HCT116 (cell line): ENCODE measurements at places on chromosomes 7 and 10. TPM values are rescaled to one million over a fixed set of nuclear protein-coding genes. Genes with fewer than 3 reads are reported as not detected.

DNA sequence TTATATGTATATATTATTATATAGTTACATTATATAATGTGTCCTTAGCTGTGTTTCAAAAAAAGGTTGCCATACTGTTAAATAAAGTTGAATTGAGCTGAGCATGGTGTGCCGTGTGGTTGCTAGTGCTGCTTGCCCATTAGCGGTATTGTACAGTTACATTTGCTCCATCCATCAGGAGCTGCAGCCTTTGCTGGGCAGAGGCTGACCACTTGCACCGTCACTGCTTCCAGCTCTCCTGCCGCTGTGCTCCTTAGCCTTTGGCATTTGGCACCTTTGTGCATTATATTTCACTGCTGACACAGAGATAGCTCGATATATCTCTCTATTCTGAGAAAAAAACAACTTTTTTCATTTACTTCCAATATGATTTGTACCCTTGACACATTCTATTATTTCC lies 372.2 kb downstream of the PHTF2 start:
- DNase-seq = no peak
- no peaks in the 10 kb centered on the region for H3K36me3 ChIP-seq
- H3K4me3 ChIP-seq = no peak overlapping the region
- no peaks in the 10 kb centered on the region for H3K4me1 ChIP-seq

GRCh38 chr10:71133710-71134686 lies 78.4 kb upstream of the UNC5B start:
- no peaks in the 10 kb centered on the region for H3K4me1 ChIP-seq
- no peak overlapping the region for H3K4me3 ChIP-seq
- H3K36me3 ChIP-seq = no peaks in the 10 kb centered on the region
- peaks cover 16% of the 10 kb centered on the region; the same call in 1 of the 2 replicates for H3K27me3 ChIP-seq

GRCh38 chr7:112572669-112573301 lies 92.0 kb downstream of the LSMEM1 start:
- H3K36me3 ChIP-seq = no peaks in the 10 kb centered on the region
- no peak overlapping the region for H3K4me3 ChIP-seq
- no peak for DNase-seq
- H3K4me1 ChIP-seq = no peaks in the 10 kb centered on the region
- H3K27me3 ChIP-seq = no peaks in the 10 kb centered on the region

DNA sequence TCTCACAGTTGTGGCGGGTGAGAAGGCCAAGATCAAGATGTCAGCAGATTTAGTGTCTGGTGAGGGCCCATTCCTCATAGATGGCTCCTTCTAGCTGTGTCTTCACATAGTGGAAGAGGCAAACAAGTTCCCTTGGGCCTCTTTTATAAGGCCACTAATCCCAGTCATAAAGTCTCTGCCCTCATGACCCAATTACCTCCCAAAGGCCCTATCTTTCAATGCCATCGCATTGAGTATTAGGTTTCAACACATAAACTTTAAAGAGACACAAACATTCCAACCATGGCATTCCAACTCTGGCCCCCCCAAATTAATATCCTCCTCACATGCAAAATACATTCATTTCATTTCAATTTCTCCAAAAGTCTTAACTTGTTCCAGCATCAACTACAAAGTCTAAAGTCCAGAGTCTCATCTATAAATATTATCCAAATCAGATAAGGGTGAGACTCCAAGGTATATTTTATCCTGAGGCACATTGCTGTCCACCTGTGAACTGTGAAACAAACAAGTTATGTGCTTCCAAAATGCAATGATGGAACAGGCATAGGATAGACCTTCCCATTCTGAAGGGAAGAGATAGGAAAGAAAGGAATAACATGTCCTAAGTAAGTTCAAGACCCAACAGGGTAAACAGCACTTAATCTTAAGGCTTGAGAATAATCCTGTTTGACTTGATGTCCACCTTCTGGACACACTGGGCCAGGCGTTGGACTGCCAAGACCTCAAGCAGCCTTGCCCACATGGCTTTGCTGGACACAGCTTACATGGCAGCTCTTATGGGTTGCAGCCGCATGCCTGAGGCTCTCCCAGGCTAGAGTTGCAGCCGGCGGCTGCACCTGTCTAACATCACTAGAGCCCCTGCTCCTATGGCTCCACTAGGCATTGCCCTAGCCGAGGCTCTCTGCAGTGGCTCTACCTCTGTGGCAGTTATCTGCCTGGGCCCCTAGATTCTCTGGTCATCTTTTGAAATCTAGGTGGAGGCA lies 312.8 kb downstream of the TNS3 start:
- 0 out of 2 replicates have a peak, but pooled peaks cover 3% of the 10 kb centered on the region for H3K4me1 ChIP-seq
- H3K27ac ChIP-seq = no peak overlapping the region
- no peak for DNase-seq
- H3K4me3 ChIP-seq = no peak overlapping the region
- H3K36me3 ChIP-seq = no peaks in the 10 kb centered on the region
- H3K27me3 ChIP-seq = no peaks in the 10 kb centered on the region

TAC1 gene
- total RNA-seq = not detected

HECW1 gene
- 5.6 TPM for total RNA-seq
